ENCODE measurements at places on chromosomes 2 and 18.

DNA sequence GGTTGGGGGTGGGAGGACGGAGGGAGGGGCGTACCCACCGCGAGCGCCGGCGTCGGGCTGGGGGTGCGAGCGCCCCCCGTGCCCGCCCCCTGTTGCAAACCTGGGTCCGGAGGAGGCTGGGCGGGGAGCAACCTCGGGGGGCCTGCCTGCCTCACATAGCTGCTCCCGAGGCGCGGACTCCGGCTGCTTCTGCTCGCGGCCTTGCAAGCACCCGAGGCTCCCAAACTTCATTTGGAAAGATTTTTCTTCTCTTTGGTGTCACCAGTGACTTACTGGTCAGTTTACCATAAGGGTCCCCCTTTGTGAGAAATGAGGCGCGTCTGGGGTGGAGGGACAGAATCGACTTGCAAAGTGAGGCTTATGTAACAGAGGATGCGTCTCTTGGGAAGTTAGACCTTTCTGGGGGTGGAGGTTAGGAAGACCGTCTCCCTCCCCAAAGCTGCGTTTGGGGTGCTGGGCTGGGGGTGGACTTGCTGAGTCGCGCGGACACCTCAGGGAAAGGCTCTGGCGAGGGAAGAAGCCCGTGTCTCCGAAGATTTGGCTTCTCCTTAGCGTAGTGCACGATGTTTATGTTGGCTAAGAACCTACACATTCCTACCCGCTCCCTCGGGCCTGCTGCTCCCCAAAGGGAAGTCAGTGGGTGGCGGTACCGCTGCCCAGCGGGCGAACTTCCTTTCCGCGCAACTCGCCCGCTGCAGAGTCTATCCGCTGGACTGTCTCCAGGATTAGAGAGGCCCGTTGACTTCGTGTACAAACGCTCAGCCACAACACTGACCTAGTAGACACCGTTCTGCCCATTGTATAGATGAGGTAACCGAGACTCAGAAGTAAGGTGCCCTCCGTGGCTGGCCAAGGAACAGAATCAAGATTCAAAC is 559 bp downstream of the TMEM37 start:
- no peak for DNase-seq

GRCh38 chr2:64211276-64211921 is 67.2 kb upstream of the PELI1 start:
- DNase-seq, result no peak

GRCh38 chr2:176461809-176462670 is 192.8 kb downstream of the MTX2 start:
- DNase-seq, result no peak

GRCh38 chr2:73279852-73280251 is 4.4 kb downstream of the FBXO41 start:
- no peak for DNase-seq

Measured in WERI-Rb-1 (cell line).